ENCODE measurements at places on chromosomes 16 and 17. TPM values are rescaled to one million over a fixed set of nuclear protein-coding genes. Genes with fewer than 3 reads are reported as not detected.
A peak's percentile ranks its signal among the peaks of the same experiment; 100 is the strongest.

Gene TRPV2
- not detected for total RNA-seq

Gene NOTUM
- not detected for total RNA-seq

Gene C16orf74
- 3.8 TPM for total RNA-seq

DNA sequence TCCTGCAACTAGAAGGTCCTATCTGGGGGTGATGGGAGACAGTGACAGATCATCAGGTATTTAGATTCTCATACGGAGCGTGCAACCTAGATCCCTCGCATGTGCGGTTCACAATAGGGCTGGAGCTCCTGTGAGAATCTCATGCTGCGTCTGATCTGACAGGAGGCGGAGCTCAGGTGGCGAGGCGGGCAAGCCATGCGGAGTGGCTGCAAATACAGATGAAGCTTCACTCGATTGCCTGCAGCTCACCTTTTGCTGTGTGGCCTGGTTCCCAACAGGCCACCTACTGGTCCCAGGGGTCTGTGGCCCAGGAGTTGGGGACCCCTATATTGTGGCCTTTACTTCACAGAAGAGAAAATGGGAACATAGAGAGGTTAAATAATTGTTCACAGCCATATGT is 200.4 kb downstream of the IRF8 start:
- DNase-seq, result no peak

DNA sequence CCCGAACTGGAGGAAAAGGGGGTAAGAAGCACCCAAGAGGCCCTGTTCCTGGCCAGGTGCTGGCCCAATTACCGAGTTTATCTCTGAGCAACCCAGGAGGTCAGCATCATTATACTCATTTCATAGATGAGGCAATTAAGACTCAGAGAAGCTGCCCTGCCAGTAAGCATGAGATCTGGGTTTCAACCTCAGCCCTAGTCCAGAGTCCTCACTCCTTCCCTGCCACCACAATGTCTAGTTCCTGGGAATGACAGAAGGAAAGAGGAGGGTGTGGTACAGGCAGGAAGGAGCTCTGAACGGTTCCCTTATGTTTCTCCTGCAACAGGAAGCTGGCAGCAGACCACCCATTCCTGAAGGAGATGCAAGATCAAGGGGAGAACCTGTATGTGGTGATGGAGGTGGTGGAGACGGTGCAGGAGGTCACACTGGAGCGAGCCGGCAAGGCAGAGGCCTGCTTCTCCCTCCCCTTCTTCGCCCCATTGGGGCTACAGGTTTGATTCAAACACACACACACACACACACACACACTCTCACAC is 7.4 kb downstream of the GSDMA start:
- no peak for DNase-seq

GRCh38 chr16:71439523-71439922 is 2.3 kb downstream of the TLE7 start:
- no peak for DNase-seq

DNA sequence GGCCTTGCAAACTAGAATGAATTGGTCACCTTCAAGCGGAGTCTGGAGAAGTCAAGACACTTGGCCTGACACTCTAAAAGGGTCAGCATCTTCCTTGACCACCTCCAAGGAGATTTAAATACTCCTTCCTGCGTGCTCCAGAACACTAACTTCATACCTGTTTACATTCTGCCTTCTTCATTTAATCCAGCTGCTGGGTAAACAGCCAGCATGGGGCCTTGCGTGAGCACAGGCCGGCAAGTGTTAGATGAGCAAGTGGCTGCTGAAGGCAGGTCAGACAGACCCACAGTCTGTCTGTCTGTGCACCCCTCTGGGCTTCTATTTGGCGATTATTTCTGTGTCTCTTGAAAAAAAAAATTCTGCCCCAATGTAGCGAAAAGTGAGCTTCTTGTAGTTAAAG is 153.8 kb downstream of the MSI2 start:
- DNase-seq, result no peak

DNA sequence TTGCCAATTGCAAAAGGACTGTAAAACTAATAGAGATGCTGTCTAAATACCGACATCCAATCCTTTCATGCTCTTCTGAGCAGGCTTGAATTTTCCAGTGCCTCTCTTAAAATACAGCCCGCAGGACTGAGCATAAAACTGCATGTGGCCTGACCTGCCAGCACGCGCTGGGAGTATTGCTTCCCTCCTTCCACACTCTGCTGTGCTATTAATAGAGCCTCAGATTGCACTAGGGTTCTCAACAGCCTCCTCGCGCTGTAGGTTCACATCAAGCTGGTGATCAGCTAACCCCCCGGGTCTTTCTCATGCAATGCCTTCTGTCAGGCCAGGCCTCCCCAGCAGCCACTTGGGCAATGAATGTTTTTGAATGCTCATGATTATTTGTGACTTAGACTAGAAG is 14.2 kb upstream of the MSI2 start:
- no peak for DNase-seq

- DNase-seq, result peak; percentile 24
Observed at GRCh38 chr17:16243801-16244567, 27.0 kb downstream of the PIGL start.

GRCh38 chr17:48255759-48256158 is 148.2 kb downstream of the SNX11 start:
- DNase-seq, result no peak
